NCI-H2107 (cell line): ENCODE measurements at places on chromosomes 16 and 17.

DNA sequence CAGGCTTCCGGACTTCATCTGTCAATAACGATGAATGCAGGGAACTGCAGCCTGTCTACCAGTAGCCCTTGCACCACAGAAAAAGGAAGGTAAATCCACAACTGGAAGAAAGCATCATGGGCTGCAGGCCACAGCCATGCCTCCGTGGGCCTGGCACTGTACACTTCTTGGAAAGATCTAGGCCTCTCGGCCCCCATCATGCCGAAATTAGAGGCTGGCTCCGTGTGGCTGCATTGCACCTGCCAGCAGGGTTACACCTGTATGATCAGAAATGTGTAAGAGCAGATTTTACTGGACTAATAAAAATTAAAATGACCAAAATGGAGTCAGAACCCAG is 52.2 kb downstream of the SDK2 start:
- no peak for DNase-seq

DNA sequence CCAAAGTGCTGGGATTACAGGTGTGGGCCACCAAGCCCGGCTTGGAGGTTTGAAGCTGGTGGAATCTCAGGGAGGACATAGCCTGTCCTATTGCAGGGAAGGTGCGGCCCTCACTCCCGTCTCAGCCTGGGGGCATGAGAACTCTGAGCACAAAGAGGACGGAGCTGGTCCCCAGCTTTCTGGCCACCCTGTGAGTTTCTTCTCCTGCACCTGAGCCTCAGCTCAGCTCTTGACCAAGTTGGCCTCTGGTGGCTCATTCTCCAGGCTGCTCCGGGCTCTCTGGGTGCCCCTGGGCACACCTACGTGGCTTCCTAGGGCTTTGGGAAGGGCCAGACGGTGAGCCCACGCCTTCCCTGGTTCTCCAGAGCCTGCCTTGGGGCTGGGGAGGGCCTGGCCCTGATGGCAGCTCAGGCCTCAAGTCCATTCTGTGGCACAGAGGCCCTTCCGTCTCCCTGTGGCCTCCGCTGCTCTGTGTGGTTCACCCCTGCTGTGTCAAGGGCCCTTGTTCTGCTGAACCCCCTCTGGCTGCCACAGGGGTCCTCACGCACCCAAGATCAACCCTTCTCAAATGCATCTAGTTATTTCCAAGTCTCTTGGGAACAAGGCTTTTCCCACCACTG is 6.9 kb upstream of the FASN start:
- no peak for DNase-seq

- no peak for DNase-seq
These were observed 368.0 kb downstream of the FOXL1 start for GRCh38 chr16:86946396-86946795.

- DNase-seq: no peak
These were observed 16.7 kb downstream of the HSD11B2 start for GRCh38 chr16:67447508-67448076.

- no peak for DNase-seq
These were observed 55.8 kb upstream of the GSE1 start for GRCh38 chr16:85557083-85557970.

GRCh38 chr17:68418876-68419275 is 38.4 kb downstream of the WIPI1 start:
- DNase-seq: no peak

DNA sequence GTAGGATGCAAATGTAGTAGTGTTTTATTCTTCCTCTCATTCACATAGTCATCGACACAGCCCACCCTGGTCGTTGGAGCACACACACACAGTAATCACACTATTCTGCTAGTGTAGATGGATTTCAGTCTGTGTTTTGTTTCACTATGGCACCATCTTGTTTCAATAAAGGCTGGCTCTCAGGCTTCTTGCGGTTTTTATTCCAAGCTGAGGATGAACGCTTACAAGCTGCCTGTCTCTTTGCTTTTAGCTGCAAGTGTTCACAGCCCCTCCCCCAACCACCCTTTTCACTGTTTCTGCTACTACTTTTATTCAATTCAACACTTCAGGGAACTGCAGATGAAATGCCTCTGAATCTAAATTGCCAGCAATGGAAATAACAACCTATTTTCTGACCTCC is 140.9 kb upstream of the PMFBP1 start:
- DNase-seq: no peak

DNA sequence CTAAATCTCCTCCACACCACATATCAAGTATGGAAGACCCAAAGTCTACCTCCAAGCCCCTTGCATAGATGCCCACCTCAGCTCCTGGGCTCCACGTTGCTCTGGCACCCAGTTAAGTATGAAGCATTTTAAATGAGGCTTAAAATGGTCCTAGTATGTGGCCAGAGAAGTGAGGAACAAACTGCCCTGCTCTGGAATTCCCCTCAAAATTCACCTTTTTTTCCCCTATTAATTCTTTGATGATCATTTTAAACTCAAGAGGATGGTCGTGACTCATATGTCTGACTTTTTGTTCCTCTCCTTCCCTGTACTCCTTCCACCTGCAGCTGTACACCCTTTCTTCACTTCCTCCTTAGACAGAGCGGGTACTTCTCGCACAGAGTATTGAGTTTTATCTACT is 234.5 kb upstream of the MYOCD start:
- no peak for DNase-seq

DNA sequence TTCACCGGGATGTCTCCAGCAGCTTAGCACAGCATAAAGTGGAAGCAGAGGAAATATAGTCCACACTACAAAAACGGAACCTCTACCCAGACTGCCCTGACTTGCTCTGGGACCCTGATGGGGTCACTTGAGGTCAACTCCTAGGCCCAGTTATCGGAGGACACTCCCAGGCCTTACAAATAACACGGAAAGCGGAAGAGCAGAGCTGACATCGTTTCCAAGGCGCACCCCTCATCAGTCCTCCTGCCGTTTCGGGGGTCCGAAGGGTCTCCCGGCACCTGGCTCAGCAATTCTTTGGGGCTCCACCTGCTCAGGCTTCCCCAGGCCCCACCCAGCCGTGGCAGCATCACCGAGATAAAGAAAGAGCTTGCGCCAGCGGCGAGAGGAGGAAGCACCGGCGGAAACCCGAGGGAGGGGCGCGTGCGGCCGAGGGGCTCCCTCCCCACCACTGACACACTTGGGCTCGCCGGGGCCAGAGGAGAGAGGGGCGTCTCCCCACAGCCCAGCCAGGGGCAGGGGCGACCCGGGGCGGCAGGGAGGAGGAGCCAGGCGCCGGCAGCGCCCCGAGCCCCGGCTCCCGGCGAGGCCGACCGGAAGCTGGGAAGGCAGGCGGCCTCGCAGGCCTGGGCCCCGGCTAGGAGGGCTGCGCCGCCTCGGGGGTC is 727 bp downstream of the CORO7 start:
- DNase-seq: no peak

DNA sequence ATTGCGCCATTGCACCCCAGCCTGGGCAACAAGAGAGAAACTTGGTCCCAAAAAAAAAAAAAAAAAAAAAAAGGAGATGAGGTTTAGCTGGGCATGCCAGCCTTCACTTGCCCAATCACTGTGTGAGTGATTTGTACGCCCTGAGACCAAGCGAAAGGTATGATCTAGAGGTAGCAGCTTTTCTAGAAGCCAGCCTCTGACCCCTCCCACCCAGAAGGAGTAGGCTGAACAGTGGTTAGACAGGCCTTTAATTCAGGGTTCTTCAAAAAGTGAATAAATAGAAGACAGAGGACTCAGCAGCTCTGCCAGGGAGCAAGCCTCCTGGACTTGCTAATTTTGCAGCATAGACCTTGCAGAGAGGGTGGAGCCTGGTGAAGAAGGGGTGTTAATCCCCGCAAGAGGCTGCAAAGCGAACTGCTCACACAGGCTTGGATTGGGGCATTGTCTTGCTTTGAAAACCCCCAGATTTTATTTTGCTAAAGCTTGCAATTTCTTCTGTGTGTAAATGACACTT is 7.1 kb upstream of the CYTH1 start:
- DNase-seq: no peak

- DNase-seq: peak; percentile 21
These were observed 5.8 kb downstream of the PIPOX start for GRCh38 chr17:29048440-29049368.

DNA sequence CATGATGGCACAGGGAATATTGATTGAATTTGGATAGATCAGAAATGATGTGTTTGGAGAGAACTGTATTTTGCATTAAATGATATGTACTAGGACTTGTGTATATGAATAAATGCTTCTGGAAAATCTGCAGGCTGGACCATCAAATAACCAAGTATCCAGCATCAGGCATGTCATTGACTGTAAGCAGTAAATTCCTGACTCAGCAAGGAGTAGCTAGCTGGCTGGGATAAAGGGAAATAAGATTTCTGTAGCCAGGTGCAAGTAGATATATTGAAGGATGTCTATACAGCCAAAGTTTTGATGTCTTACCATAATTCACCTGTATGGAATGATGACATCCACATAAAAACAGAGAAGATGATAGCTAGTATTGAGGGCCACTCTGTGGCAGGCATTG is 809.6 kb downstream of the CDH11 start:
- DNase-seq: no peak

GRCh38 chr17:79053251-79053925 is 21.2 kb upstream of the ENGASE start:
- no peak for DNase-seq

DNA sequence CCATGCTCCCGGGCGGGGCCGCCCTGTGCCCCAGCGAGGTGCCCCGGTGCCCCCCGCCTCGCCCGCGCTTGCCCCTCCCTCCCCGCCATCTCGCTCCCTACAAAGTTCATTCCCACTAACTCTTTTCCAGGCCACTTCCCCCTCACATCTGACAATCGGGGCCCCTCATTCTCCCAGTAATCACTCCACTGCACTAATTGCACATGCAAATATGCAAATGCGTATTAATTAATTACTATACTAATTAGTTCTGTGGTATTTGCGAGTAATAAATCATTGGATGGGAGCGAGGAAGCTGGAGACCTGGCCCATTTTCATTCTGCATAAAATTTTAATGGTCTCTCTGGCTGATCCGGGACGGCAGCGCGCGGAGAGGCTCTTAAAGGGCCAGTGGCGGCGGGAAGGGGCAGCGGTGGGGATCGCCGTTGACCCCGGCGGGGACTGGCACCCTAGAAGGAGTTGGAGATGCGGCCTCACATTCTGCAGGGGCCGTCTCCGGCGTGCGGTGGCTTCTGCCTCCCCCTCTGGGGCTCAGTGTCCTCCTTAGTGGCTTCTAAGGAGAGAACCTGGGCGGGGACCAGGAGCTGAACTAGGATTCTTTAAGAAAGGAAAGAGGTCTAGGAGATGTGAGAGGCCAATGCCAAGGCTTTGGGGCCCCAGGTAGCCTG is 8.4 kb upstream of the PPP1R1B start:
- DNase-seq: no peak

- DNase-seq: no peak
These were observed 54.4 kb upstream of the NETO2 start for GRCh38 chr16:47198180-47198575.

DNA sequence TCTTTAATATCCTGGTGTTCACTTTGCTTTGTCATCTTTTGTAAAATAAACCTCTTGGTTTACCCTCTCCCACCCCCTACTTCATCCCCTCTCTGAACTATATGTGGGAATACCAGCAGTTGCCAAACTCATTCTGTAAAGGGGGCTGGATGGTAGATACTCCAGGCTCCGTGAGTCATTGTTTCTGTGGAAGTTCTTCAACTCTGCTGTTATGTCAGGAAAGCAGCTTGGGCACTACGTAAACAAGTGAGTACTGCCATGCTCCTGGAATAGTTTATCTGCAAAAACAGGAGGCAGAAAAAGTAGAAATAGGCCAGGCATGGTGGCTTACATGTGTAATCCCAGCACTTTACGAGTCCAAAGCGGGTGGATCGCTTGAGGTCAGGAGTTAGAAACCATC is 17.6 kb downstream of the MVP start:
- no peak for DNase-seq

DNA sequence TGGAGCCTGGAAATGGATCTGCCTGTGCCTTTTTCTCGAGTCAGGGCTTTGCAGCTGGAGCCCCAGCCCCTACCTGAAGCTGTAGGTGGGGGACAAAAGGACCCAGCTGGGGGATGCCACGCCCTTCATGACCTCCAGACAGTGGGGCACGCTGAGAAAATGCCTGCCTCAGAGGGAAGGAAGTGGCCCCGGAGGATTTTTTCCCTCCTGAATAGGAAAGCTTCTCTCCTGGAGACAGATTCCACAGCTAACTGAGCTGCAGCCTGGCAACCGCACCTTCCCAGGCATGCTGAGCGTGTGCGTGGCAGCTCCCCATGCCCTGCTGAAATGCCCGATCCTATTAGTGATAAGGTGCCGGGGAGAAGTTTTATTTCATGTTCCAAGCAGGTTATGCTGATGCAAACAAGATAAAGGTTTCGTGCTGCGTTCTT is 58.0 kb downstream of the AIPL1 start:
- DNase-seq: no peak

DNA sequence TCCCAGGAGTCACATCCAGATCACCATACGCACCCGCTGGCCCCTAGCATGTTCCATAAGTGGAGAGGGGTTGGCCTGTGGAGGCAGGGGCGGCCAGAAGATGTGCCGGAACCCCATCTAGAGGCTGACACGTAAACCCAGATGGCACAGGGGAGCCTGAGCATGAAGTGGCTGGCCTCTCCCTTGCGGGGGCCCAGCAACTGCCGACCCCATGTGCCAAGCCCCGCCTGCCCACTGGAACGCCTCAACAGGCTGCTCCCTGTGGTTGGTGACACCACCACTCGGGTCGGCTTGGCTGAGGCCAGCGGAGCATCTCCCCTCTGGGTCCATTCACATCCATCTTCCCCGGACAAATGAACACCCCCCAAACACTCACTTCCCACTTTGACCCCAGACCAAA is 9.5 kb downstream of the BCAR1 start:
- no peak for DNase-seq

GRCh38 chr17:81690549-81690948 is 6.7 kb downstream of the HGS start:
- DNase-seq: no peak
